ENCODE measurements at places on chromosomes 13 and 19. TPM values are rescaled to one million over a fixed set of nuclear protein-coding genes. Genes with fewer than 3 reads are reported as not detected.

NKPD1 gene
- 0.52 TPM for total RNA-seq

CARM1 gene
- 22.7 TPM for total RNA-seq

EID2B gene
- total RNA-seq, result 3.8 TPM

FCAR gene
- not detected for total RNA-seq

IL17D gene
- 1.4 TPM for total RNA-seq

DAPK3 gene
- 105 TPM for total RNA-seq

SAMD4B gene
- total RNA-seq, result 53.2 TPM

PRODH2 gene
- not detected for total RNA-seq

ZNF709 gene
- total RNA-seq, result 3.2 TPM

UPK1A gene
- total RNA-seq, result not detected

TUBA3C gene
- not detected for total RNA-seq

LRRC25 gene
- total RNA-seq, result 0.34 TPM

ZNF468 gene
- total RNA-seq, result 19.4 TPM

CAB39L gene
- total RNA-seq, result 10.7 TPM

CEACAM7 gene
- not detected for total RNA-seq

FFAR2 gene
- total RNA-seq, result not detected

LILRA1 gene
- not detected for total RNA-seq

FCHO1 gene
- 0.16 TPM for total RNA-seq

ZNF790 gene
- total RNA-seq, result 7.4 TPM

MAMSTR gene
- 0.60 TPM for total RNA-seq

KIR2DL1 gene
- not detected for total RNA-seq

MUC16 gene
- total RNA-seq, result not detected

SH2D3A gene
- total RNA-seq, result not detected

ASPDH gene
- total RNA-seq, result not detected

MIA gene
- total RNA-seq, result 0.26 TPM

BCAM gene
- total RNA-seq, result 6.6 TPM

C19orf85 gene
- not detected for total RNA-seq

CD37 gene
- not detected for total RNA-seq

CGB7 gene
- 0.17 TPM for total RNA-seq

ANGPTL8 gene
- not detected for total RNA-seq

UNC13A gene
- 0.32 TPM for total RNA-seq

ZNF71 gene
- 9.2 TPM for total RNA-seq

CACNG6 gene
- 0.47 TPM for total RNA-seq

APOC4 gene
- total RNA-seq, result not detected

TMEM238 gene
- total RNA-seq, result not detected

ZNF329 gene
- 13.2 TPM for total RNA-seq

NOSIP gene
- total RNA-seq, result 100 TPM

LILRB5 gene
- total RNA-seq, result not detected

GPC6 gene
- 144 TPM for total RNA-seq

RFPL4A gene
- total RNA-seq, result not detected

PGLYRP1 gene
- not detected for total RNA-seq

GADD45GIP1 gene
- total RNA-seq, result 27.1 TPM

EDNRB gene
- 62.6 TPM for total RNA-seq

TTC9B gene
- total RNA-seq, result not detected

ZNF274 gene
- 13.0 TPM for total RNA-seq

LGALS14 gene
- total RNA-seq, result not detected
